Posterior cingulate gyrus (tissue), 11 donors: ENCODE measurements at places on chromosomes 4 and X.

- DNase-seq, result no peak
Observed at GRCh38 chr4:76053730-76054129, 17.9 kb upstream of the CXCL11 start.

DNA sequence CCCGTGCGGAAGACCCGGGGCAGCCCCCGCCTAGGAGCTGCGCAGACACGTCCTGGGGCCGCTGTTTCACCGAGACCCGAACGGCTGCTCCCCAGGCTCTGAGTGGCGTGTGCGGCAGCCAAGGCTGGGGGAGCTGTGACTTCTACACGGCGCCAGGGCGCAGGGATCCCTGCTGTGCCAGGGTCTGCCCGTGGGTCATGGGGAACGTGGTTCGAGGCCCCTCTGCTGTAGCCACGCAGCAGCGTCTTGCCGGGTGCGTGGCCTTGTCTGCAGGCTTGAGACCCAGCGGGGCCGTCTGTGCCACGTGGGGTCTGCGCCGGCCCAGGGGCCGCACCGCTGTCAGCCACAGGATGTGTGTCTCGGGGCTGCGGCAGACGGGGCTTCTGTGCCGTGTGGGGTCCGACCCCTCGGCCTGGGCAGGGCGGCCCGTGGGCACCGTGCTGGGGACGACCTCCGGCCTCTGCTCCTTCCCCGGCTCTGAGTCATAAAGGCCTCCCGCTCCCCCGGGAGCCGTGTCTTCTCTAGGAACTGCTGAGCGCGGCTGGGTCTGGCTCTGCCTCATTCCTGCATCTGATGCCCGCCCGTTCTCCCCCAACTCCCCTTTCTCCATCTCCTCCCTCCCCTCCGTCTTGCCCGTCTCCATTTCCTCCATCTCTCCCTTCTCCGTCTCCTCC is 12.7 kb upstream of the GTPBP6 start:
- DNase-seq, result no peak

- DNase-seq, result no peak
Observed at GRCh38 chr4:168390041-168390440, 71.5 kb upstream of the DDX60 start.

DNA sequence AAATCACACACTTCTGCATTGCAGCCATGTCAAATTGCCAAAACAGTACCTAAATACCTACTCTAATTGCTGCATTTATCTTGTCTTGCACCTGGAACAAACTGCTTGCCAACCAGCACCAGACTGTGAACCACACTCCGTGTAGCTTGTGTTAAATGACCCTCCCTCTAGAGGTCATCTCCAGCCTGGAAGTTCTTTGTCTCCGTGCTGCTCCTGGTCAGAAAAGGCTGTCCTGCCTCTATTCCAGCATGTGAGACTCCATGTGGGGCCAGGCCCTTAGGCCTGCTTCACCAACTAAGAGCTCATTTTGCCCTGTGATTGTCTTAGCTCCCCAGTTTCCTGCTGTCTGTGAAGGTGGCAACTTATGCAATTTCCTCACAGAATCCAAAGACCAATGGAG is 28.3 kb downstream of the CNGA2 start:
- DNase-seq, result no peak

DNA sequence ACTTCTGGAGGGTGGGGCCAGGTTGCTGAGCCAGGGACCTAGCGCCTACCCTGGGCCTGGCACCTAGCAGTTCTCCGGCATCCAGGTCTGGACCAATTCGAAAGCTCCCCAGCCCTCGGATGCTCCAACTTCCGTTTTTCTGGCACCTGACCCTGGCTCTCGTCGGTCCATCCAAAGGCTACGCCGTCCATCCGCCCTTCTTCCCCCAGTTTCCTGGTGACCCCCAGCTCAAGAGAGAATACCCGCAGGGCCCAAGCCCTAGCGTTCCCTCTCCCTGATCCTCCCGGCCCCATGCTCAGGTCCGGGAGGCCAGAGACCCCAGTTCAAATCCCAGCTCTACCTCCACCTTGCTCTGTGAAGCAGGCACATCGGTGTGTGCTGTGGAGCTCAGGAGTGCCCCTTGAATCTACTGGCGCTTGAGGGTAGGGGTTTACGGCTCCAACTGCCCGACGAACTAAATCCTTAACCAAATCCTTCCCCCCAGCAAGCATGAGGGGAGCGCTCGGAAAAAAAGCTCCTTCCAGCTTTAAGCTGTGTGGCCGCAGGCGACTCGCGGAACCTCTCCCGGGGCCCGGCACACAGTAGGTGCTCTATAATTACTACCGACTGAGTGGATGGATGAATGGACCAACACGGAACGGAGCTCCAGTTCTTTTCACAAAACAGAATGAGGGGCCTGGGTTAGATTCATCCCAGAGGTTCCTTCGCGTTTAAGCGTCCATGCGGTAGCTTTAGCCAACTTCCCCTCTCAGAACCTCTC is 1.1 kb downstream of the CRMP1 start:
- DNase-seq, result no peak

GRCh38 chr4:8840006-8840793 is 31.4 kb downstream of the HMX1 start:
- DNase-seq, result no peak

DNA sequence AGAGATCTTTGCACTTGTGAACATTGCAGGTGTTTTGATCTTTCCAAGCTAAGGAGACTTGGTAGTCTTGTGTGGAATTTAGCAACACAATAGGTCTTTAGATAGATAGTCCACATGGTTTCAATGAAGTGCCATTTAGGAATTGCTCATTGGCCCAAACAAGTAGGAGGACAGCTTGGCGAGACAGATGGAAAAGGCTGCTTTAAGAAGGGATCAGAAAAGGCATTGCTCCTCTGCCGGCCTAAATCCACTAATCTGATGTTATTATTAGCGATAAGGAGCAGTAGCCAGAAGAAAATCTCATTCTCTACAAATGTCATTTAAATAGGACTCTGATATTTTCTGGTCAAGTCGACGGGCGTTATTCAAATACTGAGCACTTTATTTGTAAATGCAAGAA is 99.7 kb downstream of the AFF2 start:
- DNase-seq, result no peak

DNA sequence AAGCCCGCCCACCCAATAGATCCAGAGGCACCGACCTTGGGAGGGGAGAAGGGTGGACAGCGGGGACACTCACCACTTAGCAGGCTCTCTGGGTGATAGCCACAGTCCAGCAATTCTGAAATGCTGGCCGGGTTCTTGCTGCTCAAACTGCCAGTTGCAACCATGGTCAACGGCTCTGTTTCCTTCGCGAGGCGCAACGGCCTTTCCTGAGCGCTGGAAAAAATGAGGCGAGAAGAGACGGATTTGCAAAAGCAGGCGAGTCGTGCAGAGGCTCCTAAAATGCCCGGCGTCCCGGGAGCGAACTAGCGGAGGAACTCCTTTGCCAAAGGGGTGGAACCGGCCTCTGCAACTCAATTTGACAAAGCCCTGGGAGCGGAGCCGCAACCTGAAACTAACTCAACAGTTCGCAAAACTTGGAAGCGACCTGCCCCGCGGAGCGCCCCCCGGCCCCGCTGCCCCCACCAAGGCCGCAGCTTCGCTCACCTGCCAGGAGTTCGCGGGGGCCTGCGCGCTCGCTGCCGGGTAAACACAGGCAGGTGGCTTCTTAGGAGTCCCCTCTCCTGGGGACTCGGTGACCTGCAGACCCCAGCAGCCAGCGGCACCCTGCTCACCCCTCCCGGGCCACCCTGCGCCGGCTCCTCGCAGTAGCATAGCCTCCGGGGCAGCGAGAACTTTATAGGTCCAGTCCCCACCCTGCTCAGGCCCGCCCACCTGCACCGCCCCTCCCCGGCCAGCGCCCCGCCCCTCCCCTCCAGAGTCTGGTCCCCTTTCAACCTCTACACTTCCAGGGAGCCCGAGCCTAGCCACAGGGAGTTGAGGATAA is at the start of gene DDIT4L:
TSS of gene DDIT4L (minus strand) at position 649 of the 823 bp plus-strand sequence. CDS start at position 164, 485 bp downstream.
- DNase-seq, result peak; percentile 33

DNA sequence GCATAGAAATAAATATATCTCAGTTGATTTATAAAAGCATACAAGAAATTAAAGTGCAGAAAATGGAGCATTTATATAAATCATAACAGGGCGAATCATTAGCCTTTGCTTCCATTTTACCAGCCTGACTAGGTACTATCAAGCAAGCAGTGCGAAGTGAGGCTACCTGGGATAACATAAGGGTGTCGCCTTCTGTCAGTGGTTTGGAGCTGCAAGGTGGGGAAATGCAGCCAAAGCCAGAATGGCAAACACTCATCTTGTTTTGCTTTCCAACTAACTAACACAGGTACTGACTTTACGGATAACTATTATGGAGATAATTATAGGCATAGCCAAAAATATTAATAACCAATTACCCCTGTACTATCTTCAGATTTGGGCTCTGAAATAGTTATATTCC is 1459.8 kb downstream of the RAPGEF2 start:
- no peak for DNase-seq

DNA sequence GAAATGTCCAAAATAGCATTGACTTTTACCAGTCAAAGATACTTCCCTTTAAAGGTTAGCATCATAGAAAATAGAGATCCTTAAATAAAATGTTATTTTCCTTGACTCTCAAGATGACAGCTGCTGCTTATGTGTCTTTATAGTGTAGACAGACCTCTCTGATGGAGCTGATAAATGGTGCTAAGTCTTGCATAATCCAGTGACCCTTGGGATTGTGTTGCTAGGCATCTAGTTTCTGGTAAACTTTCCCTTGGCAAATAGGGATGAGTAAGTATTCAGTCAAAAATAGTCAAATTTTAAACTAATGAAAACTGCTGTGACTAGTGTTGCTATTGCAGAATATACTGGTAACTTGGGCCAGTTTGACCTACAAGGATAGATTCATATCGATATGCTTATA is 53.6 kb downstream of the MBNL3 start:
- DNase-seq, result no peak

- no peak for DNase-seq
Observed at GRCh38 chrX:15497865-15498264, 2.7 kb upstream of the BMX start.

- DNase-seq, result no peak
Observed at GRCh38 chr4:186999686-187000085, 276.0 kb upstream of the FAT1 start.

GRCh38 chrX:22742174-22742573 is 257.6 kb upstream of the DDX53 start:
- no peak for DNase-seq

DNA sequence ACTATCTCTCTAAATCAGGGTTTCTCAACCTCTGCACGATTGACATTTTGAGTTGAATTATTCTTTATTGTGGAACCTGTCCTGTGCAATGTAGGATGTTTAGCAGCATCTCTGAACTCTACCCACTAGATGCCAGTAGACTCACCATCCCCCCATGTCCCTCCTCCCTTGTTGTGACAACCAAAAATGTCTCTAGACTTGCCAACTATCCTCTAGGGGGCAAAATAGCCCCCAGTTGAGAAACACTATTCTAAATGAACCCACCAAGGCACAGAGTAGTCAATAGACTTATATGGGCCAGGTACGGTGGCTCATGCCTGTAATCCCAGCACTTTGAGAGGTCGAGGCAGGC is 49.1 kb upstream of the GAB1 start:
- DNase-seq, result no peak

DNA sequence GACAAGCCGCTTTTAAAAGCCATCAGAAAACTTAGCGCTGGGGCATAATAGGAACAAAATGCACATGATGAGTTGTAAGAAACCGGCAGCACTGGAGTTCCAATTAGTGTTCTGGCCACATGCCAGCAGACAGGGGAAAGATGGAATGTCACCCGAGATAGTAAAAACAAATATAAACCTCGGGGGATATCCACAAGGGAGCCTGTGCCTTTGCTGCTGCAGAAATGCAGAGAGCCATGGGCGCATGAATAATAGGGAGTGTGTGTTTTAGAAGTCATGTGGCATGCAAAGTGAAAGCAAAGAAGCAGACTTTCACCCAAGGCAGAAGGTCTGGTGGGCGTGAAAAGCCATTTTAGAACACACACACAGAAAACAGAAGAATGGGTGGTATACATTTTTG is 19.1 kb downstream of the GPRASP3 start:
- DNase-seq, result no peak

GRCh38 chrX:72685018-72685417 is 29.1 kb downstream of the PHKA1 start:
- DNase-seq, result no peak

DNA sequence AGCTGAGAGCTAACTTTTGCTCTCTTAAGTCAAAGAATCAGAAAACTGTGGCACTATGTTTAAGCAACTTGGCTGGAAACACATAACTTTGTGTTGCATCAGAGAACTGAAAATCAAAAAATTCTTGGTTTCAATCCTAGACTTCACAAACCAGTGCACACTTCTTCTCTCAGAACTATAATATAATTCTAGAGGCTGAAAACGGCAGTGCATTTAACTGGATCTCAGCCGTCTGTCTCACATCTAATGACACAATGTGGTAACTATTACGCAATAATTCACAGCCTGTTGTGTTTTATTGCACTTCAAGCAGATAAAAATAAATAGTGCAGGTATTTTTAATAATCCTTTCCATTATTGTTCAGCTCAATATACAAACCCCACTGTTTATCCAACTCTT is 260.6 kb upstream of the DIAPH2 start:
- DNase-seq, result no peak

DNA sequence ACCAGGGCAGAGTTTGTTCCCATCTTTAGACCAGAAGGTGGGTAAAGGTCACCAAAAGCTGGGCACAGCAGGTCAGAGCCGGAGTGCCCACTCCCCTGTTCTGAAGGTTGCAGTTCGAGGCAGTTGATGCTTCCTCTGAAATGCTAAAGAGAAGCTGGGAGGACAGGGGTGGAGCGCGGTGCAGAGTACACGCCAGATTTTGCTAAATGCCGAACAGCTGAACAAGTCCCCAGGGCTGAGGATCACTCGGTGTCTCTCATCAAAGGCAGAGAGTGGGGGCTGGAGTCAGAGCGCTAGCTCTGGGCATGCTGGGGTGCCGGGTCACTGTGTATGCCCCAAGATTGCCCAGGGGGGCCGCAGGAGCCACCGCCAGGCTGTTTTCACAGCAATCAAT is 197.0 kb downstream of the BCOR start:
- no peak for DNase-seq

DNA sequence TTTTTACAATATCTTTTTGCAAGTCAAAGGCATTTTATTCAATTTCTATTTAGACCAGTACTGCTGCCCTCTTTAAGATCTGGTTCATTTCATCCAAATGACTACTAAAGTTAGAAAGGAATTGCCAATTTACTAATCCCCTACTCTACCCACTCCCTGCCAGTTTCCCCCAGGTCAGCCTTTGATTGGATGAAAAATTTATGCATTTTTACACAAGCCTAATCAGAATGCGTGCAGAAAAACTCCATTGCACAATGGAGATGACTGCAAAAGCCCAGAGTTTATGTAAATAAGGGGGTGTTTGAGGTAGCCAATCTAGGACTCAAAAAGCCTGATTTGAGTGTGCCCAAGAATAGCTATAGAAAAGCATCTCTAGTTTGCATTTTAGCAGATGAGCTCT is 310.6 kb downstream of the PABPC4L start:
- no peak for DNase-seq

GRCh38 chrX:69264158-69264581 is 98.9 kb upstream of the PJA1 start:
- no peak for DNase-seq

GRCh38 chr4:21139327-21139726 is 439.1 kb downstream of the PACRGL start:
- no peak for DNase-seq

- no peak for DNase-seq
Observed at GRCh38 chrX:150257353-150258175, 105.6 kb upstream of the MAMLD1 start.

- DNase-seq, result no peak
Observed at GRCh38 chr4:118773429-118773792, 62.5 kb downstream of the SEC24D start.

- peak; percentile 72 for DNase-seq
Observed at GRCh38 chr4:2060611-2061185, 1.6 kb downstream of the NAT8L start.
